Amniotic epithelial cell (primary cell): ENCODE measurements at places on chromosomes 1 and 21.

- no peak for DNase-seq
Observed at GRCh38 chr1:6815726-6816125, 30.5 kb downstream of the CAMTA1 start.

- DNase-seq, result no peak
Observed at GRCh38 chr1:21175670-21176581, 771 bp downstream of the EIF4G3 start.

GRCh38 chr1:229432116-229432461 is 1.8 kb downstream of the ACTA1 start:
- DNase-seq, result no peak

- DNase-seq, result no peak
Observed at GRCh38 chr1:39081271-39082009, 55.3 kb downstream of the NDUFS5 start.

GRCh38 chr1:7579016-7579415 is 192.1 kb upstream of the VAMP3 start:
- no peak for DNase-seq

DNA sequence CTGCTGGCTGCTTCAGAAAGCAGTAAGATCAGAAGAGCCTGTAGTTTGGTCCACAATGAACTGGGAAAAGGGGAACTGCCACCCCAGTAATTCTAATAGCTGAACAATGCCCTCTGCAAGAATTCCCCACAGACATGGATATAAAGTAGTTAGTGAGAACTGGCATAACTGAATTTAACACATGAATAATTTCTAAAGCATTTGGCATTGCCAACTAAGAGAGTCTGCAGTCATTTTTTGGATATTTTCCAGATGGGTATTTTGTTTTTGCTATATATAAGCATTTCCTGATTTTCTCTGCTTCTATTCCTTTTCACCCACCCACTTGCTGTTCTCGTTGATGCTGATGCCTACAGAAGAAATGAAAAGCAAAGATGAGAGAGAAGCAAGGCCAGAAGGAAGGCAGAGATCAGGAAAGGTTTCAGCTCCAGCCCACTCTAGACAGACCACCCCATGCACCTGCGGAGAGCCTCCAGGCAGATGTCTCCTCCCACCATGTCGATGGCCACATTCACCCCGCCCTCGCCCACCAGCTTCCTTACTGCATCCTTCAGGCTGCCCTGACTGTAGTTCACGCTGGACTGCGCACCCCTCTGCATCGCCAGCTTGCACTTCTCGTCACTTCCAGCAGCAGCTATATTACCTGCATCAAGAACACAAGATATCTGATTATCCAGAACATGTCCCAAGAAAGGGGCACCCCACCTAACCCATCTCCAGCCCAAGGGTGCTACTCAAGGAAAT is 55.9 kb upstream of the SEC16B start:
- no peak for DNase-seq

DNA sequence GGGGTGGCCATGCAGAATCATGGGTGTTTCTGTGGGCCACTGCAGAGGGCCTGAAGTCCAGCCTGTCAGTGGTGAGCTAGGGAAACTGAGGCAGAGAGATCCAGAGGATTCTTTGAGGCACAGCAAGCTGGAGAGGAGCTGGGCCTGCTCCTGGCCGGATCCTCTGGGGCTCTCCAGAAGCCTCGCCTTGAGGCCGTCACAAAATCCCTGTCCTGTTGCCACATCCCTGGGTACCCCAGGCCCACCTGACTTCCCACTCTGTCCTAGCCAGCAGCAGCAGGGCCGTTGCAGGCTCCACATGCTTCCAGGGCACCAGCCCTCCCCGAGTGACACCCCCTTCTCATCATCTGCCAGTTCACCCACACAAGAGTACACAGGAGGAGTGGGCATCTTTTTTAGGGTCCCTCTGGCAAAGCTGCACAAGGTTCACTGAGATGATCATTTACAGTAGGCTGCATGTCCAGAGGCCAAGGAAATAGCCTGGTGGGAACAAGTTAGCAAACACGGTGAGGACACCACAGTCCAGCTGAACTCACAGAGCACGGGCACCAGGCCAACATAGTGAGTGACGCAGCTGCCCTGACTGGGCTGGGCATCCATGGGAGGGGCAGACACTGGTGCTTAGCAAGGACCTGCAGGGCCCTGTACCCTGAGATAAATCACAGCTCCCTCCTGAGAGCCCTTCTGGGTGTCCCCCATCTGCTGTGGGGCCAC is 25.1 kb upstream of the TSPEAR start:
- DNase-seq, result no peak

DNA sequence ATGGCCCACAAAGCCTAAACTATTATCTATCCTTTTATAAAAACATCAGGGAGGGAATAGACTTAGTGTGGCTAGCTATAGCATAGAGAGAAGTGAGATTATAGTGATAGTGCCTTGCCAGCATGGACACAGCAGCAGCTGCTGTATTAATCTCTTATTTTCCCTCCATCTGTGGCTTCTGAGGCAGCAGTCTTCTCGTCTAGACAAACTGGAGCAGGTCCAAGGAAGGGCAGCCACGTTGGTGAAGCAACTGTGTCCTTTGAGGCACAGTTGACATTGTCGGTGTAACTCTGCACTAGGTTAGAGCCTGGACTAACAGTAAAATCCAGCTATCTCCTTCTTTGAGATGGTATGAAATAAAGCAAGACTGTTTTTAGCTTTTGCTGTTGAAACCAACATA is 131.3 kb downstream of the CACHD1 start:
- DNase-seq, result no peak

DNA sequence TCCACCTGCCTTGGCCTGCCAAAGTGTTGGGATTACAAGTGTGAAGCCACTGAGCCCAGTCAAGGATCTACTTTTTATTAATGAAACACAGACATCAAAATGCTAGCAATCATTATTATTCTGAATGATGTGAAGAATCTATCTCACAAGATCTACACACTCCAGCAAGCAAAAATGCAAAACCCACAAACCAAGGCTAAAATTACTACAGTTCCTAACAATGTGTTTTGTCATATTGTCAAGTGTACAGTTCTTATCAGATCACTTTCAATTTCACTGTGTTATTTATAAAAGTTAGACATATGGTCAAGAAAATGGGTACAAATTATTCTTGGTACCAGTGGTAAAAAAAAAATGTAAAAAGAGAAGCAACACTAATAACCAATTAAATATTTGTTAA is 61.3 kb upstream of the SDC3 start:
- no peak for DNase-seq

DNA sequence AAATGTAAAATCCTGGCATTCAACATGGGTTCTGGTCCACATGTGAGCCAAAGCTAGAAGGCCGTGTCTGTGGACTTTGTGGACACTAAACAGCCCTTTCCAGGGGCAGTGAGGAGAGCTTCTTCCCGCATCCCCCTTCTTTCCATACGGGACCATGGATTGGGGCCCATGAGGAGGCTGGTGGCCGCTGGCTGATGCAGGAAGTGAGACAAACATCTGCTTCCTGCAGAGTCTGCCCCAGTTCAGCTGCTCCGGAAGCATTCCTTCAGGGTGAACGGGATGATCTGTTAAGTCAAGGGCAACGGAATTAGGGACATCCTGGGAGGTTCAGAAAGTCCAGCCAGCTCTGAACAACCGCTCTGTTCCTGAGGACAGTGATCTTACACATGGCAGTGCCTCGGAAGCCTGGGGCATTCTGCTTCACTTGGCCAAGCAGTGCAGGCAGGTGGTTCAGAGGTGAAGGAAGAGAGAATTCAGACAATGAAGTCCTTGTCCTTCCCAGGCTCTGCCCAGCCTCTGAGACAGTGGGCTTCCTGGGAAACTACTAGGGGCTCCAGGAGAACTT is 1.5 kb downstream of the CA6 start:
- DNase-seq, result no peak

GRCh38 chr1:192491804-192492554 is 83.6 kb upstream of the RGS1 start:
- DNase-seq, result peak; percentile 54

GRCh38 chr1:43979528-43980254 is 681 bp downstream of the B4GALT2 start:
- DNase-seq, result peak; percentile 38

DNA sequence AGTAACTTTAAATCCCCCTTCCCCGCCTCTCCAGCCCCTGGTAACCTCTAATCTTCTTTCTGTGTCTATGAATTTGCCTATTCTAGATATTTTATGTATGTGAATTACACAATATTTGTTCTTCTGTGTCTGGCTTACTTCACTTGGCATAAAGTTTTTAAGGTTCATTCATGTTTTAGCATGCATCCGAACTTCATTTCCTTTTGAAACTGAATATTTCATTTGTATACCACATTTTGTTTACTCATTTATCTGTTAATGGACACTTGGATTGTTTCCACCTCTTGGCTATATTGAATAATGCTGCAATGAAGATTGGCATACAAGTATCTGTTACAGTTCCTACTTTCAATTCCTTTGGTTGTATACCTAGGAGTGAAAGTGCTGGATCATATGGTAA is 205.3 kb downstream of the TM2D1 start:
- no peak for DNase-seq

- no peak for DNase-seq
Observed at GRCh38 chr1:165235155-165235776, 121.2 kb downstream of the LMX1A start.

DNA sequence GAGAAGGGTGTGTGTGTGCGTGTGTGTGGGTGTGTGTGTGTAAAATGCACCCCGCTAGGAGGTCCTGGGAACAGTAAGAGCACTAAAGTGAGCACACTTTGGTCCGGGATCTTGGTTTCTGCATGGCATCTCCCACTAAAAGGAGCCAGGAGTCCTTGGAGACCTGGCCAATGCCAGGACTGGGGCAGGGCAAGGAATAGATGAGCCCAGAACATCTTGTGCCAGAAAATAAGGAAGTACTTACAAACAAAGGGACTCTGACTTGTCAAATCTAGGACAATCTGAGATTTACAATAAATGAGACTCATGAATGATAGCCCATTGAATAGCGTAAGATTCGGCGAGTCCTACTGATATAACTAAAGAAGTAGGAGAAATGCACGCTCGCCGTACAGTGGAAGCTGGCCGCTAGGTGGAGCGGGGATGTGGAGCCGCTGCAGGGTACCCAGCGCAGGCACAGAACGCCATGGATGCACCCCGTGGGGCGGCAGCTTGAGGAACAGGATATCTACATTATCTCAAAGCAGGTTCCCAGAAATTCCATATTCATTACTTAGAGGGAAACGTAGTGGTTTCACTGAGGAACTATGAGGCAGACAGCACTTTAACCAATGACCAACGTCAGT is 7.1 kb downstream of the SLC37A1 start:
- DNase-seq, result no peak

- peak; percentile 26 for DNase-seq
Observed at GRCh38 chr1:116254776-116255175, 118.3 kb upstream of the ATP1A1 start.

GRCh38 chr1:168550971-168551370 is 7.2 kb upstream of the XCL2 start:
- peak; percentile 97 for DNase-seq

GRCh38 chr1:160607011-160607671 is 27.8 kb upstream of the CD84 start:
- peak; percentile 86 for DNase-seq

DNA sequence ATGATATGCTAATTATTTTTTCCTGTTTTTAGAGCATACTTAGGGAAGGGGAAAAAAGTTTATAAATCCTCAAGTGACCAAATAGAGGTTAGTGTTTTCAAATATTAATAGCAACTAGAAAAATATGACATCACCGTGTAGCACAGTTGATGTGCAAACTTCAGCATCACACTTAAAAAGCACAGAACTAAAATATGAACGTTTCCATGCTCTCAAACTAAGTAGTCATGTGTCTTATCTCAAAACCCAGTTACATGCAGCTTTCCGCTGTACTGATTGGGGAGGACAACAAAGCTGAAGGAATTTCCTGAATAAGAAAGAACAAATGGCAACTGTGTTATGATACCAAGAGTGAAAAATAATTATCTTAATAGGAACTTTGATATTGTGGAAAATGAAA is 903.7 kb downstream of the ADGRL2 start:
- DNase-seq, result no peak

DNA sequence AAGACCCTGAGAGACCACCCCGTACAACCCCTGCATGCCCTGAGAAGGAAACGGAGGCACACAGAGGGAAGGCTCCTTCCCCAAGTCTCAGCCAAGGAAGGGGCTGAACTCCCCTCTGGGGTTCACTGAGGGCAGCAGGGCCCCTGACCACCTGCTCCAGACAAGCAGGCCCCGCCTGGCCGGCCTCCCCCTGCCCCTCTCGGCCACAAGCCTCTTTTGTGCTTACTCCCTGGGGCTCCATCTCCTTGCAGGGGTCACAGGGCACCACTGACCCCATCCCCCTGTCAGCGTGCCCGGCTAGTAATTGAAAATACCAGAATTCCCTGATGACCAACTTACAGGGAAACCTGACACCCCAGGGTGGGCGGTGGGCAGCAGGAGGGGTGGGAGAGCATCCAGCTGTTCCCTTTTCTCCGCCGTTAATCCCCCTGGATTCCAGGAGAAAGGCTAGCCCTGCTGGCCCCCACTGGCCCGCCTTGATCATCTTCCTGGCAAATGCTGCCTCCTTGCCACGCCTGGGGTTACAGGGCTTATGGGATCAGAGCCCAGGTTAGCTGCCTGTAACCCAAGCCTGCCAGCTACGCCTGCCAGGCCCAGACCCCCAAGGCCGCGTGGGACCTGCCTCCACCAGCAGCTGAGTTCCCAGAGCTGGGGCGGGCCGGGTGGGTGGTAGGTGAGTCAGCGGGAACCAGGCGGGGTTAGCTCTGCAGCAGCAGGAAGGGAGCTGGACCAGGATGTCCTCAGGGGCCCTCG is 96.1 kb downstream of the LACTBL1 start:
- DNase-seq, result peak; percentile 85

DNA sequence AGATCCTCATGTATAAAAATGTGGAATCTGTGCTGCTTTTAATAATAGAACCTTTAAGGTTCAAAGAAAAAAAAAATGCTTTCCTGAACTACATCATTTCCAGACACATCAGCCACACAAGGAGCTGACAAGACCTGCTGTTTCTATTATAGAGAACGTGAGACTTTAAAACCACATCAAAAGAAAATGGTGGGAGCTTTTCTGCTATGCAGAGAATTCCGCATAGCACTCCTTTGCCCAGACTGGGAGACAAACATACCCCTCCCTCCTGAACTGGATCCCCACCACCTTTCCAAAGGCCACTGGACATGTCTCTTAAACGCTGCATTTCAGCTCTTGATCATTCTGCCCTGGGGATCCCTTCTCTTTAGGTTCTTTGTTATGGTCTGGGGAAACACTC is 41.9 kb downstream of the TRIT1 start:
- no peak for DNase-seq

- DNase-seq, result no peak
Observed at GRCh38 chr1:34155860-34156259, 9.2 kb downstream of the CSMD2 start.

- no peak for DNase-seq
Observed at GRCh38 chr1:12532405-12533315, 85.3 kb downstream of the DHRS3 start.

GRCh38 chr1:57350610-57351009 is 73.2 kb downstream of the DAB1 start:
- DNase-seq, result no peak

DNA sequence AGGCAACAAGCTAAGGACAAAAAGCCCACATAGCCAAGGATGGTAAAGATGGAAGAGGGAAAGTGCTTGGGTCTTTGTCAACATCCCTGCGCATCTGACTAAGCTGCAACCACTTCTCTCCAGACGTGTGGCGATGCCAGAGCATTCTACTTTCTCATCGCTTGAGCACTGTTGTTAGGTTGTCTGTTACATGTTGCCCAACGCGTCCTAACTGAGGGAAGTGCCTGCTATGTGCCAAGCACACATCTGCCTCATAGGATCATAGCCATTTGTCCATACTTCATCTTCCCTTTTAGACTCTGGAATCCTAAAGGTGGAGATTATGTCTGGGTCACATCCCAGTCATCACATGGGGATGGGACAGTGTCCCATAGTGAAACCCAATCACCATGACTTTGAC is 464.9 kb downstream of the MATN1 start:
- no peak for DNase-seq

GRCh38 chr1:145845144-145845513 is 301 bp upstream of the NUDT17 start:
- no peak for DNase-seq
